ENCODE measurements at places on chromosomes 5 and 9.

DNA sequence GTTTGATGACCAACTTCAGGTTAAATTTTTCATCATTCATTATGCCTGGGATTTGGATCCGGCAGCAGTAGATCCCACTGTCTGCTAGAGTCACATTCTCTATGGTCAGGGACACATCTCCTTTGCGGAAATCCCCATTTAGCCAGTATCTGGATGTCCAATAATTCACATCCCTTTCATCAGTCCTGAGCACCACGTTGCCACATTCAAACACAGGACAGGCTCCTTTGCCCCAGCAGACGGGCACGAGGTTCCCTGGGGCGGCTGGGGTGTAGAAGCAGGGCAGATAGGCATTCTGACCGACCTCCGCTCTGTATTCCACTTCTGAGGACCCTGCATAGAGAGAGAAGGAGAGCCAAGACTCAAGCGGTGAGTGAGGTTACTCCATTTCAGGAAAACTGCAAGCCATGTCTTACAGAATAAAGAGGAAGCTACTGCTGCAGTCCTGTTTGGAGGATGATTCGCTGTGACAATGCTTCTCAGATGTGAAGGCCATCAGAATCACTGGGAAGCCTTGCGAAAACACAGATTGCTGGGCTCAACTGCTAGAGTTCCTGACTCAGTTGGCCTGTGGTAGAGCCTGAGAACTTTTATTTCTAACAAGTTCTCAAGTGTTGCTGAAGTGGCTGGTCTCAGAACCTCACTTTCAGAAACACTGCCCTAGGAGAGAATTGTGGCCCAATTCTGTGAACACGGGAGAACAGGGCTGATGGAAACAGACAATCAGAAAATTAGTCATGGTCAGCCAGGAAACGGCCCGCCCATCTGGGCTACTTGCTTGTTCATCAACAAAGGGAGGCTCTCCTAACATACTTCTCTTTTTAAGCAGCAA, 2.0 kb downstream of the HAVCR2 start:
- DNase-seq = no peak

- no peak for DNase-seq
Measured at GRCh38 chr5:73288803-73289720, 116.1 kb downstream of the TMEM174 start.

DNA sequence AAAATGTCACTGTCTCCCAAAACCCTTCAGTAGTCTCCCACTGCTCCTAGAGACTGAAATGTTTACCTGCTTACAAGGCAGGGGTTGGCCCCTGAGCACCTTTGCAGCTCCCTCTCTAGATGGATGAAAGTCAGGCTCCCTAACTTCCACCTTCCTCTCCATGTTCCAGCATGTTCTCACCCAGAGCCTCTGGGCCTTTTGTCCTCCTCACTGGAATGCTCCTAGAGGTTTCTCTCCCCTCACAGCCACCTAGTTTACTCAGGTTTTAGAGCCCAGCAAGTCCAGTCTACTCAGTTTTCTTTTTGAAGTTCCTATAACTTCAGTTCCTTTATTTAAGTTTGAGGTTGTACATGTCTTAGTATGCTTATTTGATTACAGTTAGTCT, 815 bp upstream of the URM1 start:
- no peak for DNase-seq

- no peak for DNase-seq
Measured at GRCh38 chr5:144577676-144578075, 407.0 kb downstream of the KCTD16 start.

- no peak for DNase-seq
Measured at GRCh38 chr5:15383469-15383868, 116.5 kb upstream of the FBXL7 start.

- DNase-seq = peak; percentile 16
Measured at GRCh38 chr9:18472841-18473251, 1.1 kb upstream of the ADAMTSL1 start.

DNA sequence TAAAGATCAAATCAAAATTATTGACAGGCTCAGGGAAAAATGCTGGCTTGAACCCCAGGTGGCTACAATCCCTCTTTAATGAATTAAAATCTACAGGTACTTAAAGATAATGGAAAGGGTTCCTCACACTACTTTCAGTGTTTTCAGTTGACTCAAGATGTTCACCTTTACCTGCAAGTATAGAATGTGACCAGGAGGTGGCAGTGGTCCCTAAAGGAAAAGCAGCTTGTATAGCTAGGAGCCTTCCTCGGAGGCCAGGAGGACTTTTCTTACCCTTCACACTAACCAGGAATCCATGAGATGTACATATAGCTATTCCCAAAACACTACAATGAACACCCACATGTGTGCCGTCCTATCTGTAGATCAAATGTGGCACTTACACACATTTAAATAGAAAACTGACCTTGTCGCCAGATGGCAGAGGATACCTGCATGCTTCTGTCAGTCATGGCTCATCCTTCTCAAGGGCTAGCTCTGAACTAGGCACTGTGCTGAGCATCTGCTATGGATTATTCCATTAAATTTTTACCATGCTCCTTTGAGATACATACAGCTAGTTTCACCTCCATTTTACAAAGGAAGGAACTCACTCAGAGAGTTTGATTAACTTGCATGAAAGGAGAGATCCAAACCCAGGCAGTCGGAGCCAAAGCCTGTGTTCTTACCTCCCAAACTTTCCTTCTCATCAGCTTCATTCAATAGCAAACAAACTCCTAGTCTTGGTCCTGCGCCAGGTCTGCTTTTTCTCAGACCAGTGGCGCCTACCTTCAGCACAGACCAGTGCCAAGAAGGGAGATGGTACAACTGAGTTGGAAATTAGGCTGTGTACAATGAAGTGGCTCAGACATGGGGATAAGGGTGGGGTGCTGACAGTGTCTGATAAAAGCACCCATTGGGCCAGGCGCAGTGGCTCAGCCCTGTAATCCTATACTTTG, 24.5 kb downstream of the C9orf152 start:
- peak; percentile 65 for DNase-seq

DNA sequence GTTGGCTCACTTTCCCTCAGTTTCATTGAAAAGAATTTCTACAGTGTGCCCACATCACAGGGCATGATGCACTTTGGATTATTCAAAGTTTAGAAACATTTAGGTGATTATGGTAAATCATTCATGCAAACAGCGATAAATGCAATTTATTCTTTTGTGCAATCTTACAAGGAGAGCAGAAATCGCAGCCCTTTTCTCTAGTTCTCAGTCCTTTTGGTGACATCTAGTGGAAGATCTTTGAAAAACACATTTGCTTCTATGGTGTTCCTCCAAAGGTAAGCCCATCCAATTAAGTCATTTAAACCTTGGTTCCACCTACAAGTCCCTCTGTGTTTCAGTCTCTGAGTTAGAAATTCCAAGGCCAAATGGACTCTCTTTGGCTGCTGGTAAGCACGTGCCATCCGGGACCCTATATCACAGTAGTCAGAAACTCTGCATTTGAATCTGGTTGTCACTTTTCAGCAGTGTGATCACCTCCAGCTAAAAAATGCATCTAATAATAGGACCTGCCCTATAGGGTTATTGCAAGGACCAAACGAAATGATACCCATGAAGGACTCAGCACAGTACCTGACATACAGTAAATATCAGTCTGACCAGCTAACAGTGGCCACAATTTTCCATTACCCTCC, 66.4 kb downstream of the MACROH2A1 start:
- peak; percentile 18 for DNase-seq

- no peak for DNase-seq
Measured at GRCh38 chr5:24855485-24855884, 210.7 kb upstream of the CDH10 start.

DNA sequence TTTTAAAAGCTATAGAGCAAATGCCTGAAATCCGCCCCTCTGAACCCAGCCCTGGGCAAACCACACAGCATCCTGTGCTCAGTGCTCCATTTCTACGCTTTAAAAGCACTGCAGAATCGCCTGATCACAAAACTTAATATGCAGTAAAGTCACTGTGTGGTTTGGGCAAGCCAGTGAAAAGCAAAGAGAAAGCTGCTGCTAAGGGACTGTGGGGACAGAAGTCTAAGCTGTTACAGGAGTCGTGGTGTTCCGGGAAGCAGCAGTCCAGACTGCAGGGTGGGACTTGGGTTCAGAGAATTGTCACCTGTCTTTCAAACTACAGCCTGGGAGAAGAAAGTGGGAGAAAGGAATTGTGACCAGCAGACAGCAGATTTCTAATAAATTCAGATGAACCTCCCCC, 8.2 kb downstream of the RAPGEF1 start:
- no peak for DNase-seq

GRCh38 chr5:153880106-153880505, 158.6 kb downstream of the FAM114A2 start:
- peak; percentile 49 for DNase-seq

- DNase-seq = no peak
Measured at GRCh38 chr5:96636594-96636993, 25.6 kb upstream of the CAST start.

GRCh38 chr5:139268364-139269202, 25.0 kb upstream of the MATR3 start:
- no peak for DNase-seq
